GM23248 (cell line): ENCODE measurements at places on chromosomes 11 and 22. TPM values are rescaled to one million over a fixed set of nuclear protein-coding genes. Genes with fewer than 3 reads are reported as not detected.

The SMTNL1 gene
- not detected in 2 replicates for polyA plus RNA-seq

The UBQLNL gene
- polyA plus RNA-seq = 0.20 TPM in 1 of 2 replicates, not detected in the other

The EXPH5 gene
- polyA plus RNA-seq = 0.19 TPM in 1 of 2 replicates, not detected in the other

The MS4A13 gene
- polyA plus RNA-seq = not detected in 2 replicates

The PIK3IP1 gene
- polyA plus RNA-seq = 10.0 and 11.1 TPM in 2 replicates

The SORL1 gene
- 0.26 and 0.30 TPM in 2 replicates for polyA plus RNA-seq

The SUSD2 gene
- polyA plus RNA-seq = 0.24 and 0.28 TPM in 2 replicates

The HYLS1 gene
- 11.7 and 13.0 TPM in 2 replicates for polyA plus RNA-seq

DNA sequence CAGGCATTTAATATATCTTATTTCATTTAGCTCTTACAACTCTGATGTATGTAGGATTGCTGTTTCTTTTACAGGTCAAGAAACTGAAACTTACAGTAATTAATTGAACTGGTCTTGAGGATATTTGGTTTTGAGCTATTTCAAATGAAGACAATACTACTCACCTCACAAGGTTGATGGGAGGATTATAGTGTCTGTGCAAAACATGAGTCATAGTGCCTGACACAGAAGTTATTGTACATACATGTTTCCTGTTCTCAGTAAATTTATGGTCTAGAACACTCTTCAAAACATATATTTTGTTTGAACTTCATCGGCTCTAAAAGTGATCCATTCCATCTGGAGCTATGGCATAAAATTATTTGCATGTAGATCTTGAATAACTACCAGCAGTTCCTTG, 61.9 kb downstream of the CECR2 start:
- no peaks in the 10 kb centered on the region for H3K27me3 ChIP-seq
- no peaks in the 10 kb centered on the region for H3K4me1 ChIP-seq
- DNase-seq = no peak
- no peak overlapping the region for H3K4me3 ChIP-seq

GRCh38 chr11:65781152-65781961, 581 bp upstream of the AP5B1 start:
- DNase-seq = peak; percentile 48
- H3K27me3 ChIP-seq = peaks cover 10% of the 10 kb centered on the region
- peak overlapping the region; percentile 80 for H3K4me3 ChIP-seq
- no peaks in the 10 kb centered on the region for H3K4me1 ChIP-seq
- no peaks in the 10 kb centered on the region for H3K36me3 ChIP-seq

GRCh38 chr11:132683602-132684001, 848.7 kb downstream of the OPCML start:
- peak; percentile 20 for DNase-seq
- no peaks in the 10 kb centered on the region for H3K27me3 ChIP-seq
- no peak overlapping the region for H3K27ac ChIP-seq
- no peaks in the 10 kb centered on the region for H3K36me3 ChIP-seq

DNA sequence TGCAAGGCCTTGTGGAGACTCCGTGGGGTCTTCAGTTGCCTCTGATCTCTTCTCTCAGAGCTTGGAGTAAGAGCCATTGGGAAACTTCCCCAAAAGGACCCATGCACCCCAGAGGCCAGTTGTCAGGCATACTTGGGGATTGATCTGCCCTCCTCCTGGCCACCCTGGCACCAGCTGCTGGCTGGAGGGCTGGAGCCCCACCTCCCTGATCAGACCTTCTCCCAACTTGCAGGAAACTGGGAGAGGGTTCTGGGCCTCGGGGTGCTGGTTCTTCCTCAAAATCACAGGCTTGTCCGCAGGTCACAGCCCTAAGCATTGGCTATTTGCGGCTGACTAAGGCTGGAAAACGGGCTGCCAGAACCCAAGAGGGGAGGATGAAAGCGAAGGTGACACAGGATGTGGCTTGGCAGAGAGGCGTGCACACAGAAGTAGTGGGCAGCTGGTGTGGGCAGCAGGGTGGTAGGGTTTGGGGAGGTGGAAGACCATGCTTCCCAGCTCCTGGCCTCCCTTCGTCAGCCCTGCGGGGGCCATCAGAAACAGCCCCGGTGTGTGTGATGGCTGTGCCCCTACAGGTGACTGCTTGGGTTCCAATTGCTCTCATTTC, 1.3 kb upstream of the DGKZ start:
- H3K4me1 ChIP-seq = peaks cover 9% of the 10 kb centered on the region; the same call in 1 of the 2 replicates
- H3K36me3 ChIP-seq = no peaks in the 10 kb centered on the region
- H3K27me3 ChIP-seq = no peaks in the 10 kb centered on the region
- no peak overlapping the region for H3K27ac ChIP-seq

- H3K27ac ChIP-seq = no peak within 1 kb of the TSS
- H3K36me3 ChIP-seq = no peaks in the 10 kb centered on the region
- peaks cover 15% of the 10 kb centered on the region; the same call in 1 of the 2 replicates for H3K27me3 ChIP-seq
- H3K4me3 ChIP-seq = no peak within 1 kb of the TSS
- no peak for DNase-seq
Observed at GRCh38 chr11:113974741-113975470, at the start of gene HTR3A. Gene HTR3A (plus strand): TSS chr11:113975108. CDS start chr11:113975326, 218 bp downstream.

DNA sequence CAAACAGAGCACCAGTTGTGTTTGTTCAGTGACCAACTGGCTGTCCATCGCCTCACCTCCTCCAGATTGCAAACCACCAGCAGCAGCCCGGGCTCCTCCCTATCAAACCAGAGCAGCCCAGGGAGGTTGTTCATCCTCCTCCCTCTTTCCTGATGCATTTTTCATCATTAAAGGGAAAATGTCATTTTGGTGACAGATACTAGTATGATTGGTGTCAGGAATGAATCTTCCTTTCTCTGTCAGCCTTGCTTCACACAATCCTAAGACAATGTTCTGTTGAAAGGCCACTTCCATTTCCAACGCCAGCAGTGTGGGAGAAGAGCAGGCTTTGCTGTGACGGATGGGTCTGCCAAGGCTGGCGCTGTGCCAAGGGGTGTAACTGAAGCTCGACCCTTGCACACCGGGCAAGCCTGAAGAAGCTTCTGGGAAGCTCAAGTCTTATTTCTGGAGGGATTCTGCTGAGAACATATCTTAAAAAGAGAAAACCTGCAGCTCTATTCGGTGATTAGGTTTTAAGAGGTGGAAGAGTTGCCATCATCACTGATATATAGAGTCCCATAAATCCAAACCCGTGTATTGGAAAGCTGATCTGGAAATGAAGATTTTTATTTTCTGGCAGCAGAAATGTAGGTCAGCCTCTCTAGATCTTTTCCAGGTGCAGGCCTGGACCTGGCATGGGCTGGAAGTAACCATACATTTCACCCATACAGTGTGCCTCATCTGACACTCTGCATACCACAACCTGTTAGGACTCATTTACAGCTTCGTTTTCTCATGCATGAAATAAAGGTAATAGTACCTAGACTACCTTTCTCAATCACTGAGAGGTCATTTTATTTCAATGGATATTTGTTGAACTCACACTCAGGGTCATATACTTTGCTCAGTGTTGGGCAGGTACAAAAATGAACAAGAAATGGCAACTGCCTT, 524.5 kb downstream of the NTM start:
- peaks cover 30% of the 10 kb centered on the region for H3K4me1 ChIP-seq
- no peaks in the 10 kb centered on the region for H3K27me3 ChIP-seq
- no peak for DNase-seq
- H3K4me3 ChIP-seq = no peak overlapping the region

GRCh38 chr11:131686836-131687235, 316.4 kb downstream of the NTM start:
- H3K4me1 ChIP-seq = no peaks in the 10 kb centered on the region
- no peak for DNase-seq
- 0 out of 2 replicates have a peak, but pooled peaks cover 6% of the 10 kb centered on the region for H3K27me3 ChIP-seq
- H3K4me3 ChIP-seq = no peak overlapping the region
- no peaks in the 10 kb centered on the region for H3K36me3 ChIP-seq

DNA sequence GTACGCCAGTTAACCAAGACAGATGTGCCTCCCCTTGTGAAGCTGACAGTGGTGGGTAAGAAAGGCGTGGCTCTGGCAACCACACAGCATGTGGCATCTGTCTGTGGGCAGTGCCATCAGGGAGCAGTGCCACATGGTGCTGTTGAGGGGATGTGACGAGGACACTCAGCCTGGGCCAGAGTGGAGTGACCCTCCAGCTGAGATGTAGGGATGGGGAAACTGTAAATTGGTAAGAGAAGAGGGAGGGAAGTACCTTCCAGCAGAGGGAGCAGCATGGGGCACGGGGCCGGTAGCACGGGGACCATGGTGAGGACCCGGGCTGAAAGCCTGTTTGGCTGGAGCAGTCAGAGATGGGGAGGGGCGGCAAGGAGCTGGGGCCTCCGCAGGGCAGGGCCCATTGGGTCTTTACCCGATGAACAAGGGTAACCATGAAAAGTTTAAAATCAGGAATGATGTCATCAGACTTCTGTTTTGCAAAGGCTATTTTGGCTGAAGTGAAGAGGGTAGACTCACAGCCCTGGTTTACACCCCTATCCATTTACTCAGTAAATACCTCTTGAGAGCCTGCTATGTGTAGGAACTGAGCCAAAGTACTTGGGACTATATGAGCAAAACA, 10.4 kb downstream of the TMPRSS6 start:
- no peaks in the 10 kb centered on the region for H3K36me3 ChIP-seq
- DNase-seq = no peak
- peaks cover 51% of the 10 kb centered on the region for H3K27me3 ChIP-seq
- H3K27ac ChIP-seq = no peak overlapping the region

DNA sequence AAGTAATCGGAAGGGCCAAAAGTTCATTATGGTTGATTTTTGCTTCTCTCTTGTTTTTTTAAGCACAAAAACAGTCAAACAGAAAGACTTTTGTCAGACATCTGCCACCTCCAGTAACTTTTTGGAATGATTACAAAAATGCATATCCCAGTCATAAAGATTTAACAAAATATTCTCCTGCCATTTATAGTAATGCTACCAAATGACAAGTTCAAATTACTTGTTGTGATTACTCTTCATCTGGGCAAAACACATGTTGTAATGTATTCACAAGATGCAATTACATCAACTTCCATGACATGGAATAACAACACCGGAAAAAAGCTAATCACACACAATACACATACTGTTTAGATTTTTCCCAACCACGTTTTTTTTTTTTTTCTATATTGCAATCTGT, 1017.5 kb upstream of the TENM4 start:
- no peaks in the 10 kb centered on the region for H3K36me3 ChIP-seq
- no peaks in the 10 kb centered on the region for H3K4me1 ChIP-seq
- H3K27ac ChIP-seq = no peak overlapping the region
- H3K27me3 ChIP-seq = no peaks in the 10 kb centered on the region
- H3K4me3 ChIP-seq = no peak overlapping the region

GRCh38 chr22:49621601-49622210, 206.0 kb downstream of the BRD1 start:
- H3K36me3 ChIP-seq = no peaks in the 10 kb centered on the region
- no peak overlapping the region for H3K4me3 ChIP-seq
- H3K4me1 ChIP-seq = no peaks in the 10 kb centered on the region

- peaks cover 21% of the 10 kb centered on the region; the same call in 1 of the 2 replicates for H3K27me3 ChIP-seq
- no peak overlapping the region for H3K27ac ChIP-seq
- no peaks in the 10 kb centered on the region for H3K36me3 ChIP-seq
- no peaks in the 10 kb centered on the region for H3K4me1 ChIP-seq
- DNase-seq = no peak
Observed at GRCh38 chr11:94332814-94333213, 28.4 kb downstream of the IZUMO1R start.

DNA sequence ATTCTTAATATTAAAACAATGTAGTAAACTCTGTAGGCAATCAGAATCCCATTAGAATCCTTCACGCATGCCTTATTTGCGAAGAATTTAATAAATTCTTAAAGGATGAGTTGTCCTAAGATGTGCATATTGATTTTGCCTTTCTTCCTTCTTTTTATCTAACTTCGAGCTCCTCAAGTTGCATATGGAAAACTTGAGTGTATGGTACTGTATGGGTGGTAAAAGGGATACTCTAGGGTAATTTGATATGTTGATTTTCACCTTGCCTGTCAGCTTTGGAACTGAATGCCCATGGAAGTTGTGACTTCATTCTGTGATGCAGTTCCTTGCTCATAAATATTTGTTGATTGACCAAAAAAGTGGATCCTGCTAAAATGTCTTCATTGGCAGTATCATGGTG, 193.8 kb downstream of the DDX10 start:
- H3K27ac ChIP-seq = no peak overlapping the region
- H3K4me3 ChIP-seq = no peak overlapping the region
- no peaks in the 10 kb centered on the region for H3K36me3 ChIP-seq
- H3K4me1 ChIP-seq = peaks cover 11% of the 10 kb centered on the region

GRCh38 chr11:87459351-87459750, 421.6 kb downstream of the TMEM135 start:
- peaks cover 2% of the 10 kb centered on the region; the same call in 1 of the 2 replicates for H3K4me1 ChIP-seq
- DNase-seq = no peak
- H3K27ac ChIP-seq = no peak overlapping the region
- H3K4me3 ChIP-seq = no peak overlapping the region
- H3K27me3 ChIP-seq = no peaks in the 10 kb centered on the region

GRCh38 chr11:43278193-43278956, 33.4 kb upstream of the API5 start:
- peak; percentile 52 for DNase-seq
- H3K4me1 ChIP-seq = no peaks in the 10 kb centered on the region
- H3K27ac ChIP-seq = no peak overlapping the region
- no peaks in the 10 kb centered on the region for H3K36me3 ChIP-seq
- no peak overlapping the region for H3K4me3 ChIP-seq

GRCh38 chr11:70263363-70263762, 7.1 kb upstream of the PPFIA1 start:
- DNase-seq = no peak
- no peak overlapping the region for H3K27ac ChIP-seq
- no peaks in the 10 kb centered on the region for H3K4me1 ChIP-seq
- peaks cover 23% of the 10 kb centered on the region for H3K27me3 ChIP-seq
- H3K4me3 ChIP-seq = no peak overlapping the region

DNA sequence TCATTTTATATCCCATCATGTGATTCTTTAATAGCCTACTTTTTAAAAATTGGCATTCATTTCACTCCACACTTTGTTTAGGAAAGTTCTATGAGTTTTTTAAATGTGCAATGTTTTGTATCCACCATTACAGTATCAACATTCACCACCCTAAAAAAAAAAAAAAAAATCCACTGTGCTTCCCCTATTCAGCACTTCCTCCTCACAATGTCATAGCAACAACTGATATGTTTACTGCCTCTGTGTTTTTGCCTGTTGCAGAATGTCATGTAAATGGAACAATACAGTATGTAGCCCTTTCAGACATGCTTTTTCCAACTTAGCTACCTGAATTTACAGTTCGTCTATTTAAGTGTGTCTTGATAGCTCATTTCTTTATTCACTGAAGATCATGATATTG, 754.2 kb downstream of the FAM181B start:
- H3K36me3 ChIP-seq = no peaks in the 10 kb centered on the region
- 0 out of 2 replicates have a peak, but pooled peaks cover 8% of the 10 kb centered on the region for H3K4me1 ChIP-seq
- H3K27ac ChIP-seq = no peak overlapping the region
- no peaks in the 10 kb centered on the region for H3K27me3 ChIP-seq

- peaks cover 20% of the 10 kb centered on the region for H3K27me3 ChIP-seq
- H3K36me3 ChIP-seq = no peaks in the 10 kb centered on the region
- no peaks in the 10 kb centered on the region for H3K4me1 ChIP-seq
- DNase-seq = no peak
- H3K4me3 ChIP-seq = no peak overlapping the region
Observed at GRCh38 chr22:50173311-50173982, 2.9 kb downstream of the PANX2 start.

- no peak overlapping the region for H3K27ac ChIP-seq
- no peaks in the 10 kb centered on the region for H3K27me3 ChIP-seq
- DNase-seq = no peak
- no peak overlapping the region for H3K4me3 ChIP-seq
- no peaks in the 10 kb centered on the region for H3K36me3 ChIP-seq
- H3K4me1 ChIP-seq = no peaks in the 10 kb centered on the region
Observed at GRCh38 chr22:47267513-47268282, 505.2 kb downstream of the TBC1D22A start.
